NCI-H460 (cell line): ENCODE measurements at places on chromosomes 6 and 20. TPM values are rescaled to one million over a fixed set of nuclear protein-coding genes. Genes with fewer than 3 reads are reported as not detected.
A peak's percentile ranks its signal among the peaks of the same experiment; 100 is the strongest.

- DNase-seq = no peak
Observed at GRCh38 chr6:143953922-143954321, 54.1 kb downstream of the PLAGL1 start.

The EFCAB8 gene
- total RNA-seq = not detected in 2 replicates

The CRISP2 gene
- 0.12 TPM in 1 of 2 replicates, not detected in the other for total RNA-seq

- no peak for DNase-seq
Observed at GRCh38 chr6:112307707-112308106, 39.4 kb upstream of the RFPL4B start.

- DNase-seq = no peak
Observed at GRCh38 chr20:31816221-31816620, 2.9 kb upstream of the MYLK2 start.

DNA sequence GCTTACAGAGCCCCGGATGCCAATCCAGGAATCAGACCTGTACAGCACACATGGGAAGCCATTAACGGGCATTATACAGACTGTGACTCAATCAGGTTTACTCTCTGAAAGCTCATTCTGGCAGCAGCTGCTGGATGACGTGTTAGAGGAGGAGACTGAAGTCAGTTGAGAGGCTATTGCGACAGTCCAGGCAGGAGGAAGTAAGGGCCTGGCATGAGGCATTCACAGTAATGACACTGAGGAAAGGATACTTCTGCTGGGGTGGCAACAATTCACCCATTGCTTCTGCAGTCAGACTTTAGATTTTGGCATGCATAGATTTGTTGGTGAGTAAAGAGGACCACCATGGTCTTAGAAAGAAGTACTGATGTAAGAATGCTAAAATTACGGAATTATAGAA is 151.0 kb upstream of the HEY2 start:
- peak; percentile 58 for DNase-seq

The PRND gene
- not detected in 2 replicates for total RNA-seq

The TRIM10 gene
- not detected in 2 replicates for total RNA-seq

GRCh38 chr20:40880063-40880728 is 148.4 kb upstream of the TOP1 start:
- DNase-seq = no peak

The SSTR4 gene
- not detected in 2 replicates for total RNA-seq

DNA sequence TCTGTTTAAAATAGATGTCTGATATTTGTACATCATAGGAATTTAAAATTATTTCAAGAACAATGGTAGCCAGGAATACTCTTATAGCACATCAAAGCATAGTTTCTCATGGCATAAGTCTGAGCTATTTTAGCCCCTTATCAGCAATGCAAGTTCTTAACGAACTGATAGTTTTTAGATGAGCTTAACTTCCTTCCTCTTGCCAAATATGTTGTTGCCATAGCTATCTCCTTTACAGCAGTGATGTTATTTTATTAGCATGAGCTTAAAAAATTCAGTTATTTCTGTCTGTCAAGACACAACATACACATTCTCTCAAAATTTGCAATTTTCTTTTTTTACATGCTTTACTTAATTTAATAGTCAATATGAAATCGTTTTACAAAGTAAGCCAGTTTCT is 867.2 kb downstream of the PHF3 start:
- no peak for DNase-seq

DNA sequence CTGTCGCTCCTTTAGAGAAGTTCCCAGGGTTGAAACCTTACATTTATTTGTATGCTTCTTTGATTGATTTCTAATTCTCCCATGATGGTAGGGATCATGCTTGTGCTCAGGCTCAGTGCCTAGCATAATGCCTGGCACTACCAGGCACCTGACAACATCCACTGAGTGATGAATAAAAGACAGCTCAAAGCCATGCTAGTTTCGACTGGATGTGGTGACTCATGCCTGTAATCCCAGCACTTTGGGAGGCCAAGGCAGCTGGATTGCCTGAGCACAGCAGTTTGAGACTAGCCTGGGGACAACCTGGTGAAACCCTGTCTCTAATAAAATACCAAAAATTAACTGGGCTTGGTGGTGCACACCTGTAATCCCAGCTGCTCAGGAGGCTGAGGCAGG is 11.6 kb upstream of the CD164 start:
- DNase-seq = no peak

The NOTCH4 gene
- 1.5 and 1.7 TPM in 2 replicates for total RNA-seq

GRCh38 chr20:51818479-51819008 is 16.2 kb upstream of the SALL4 start:
- no peak for DNase-seq

The PLA2G7 gene
- total RNA-seq = 7.9 and 10.6 TPM in 2 replicates

DNA sequence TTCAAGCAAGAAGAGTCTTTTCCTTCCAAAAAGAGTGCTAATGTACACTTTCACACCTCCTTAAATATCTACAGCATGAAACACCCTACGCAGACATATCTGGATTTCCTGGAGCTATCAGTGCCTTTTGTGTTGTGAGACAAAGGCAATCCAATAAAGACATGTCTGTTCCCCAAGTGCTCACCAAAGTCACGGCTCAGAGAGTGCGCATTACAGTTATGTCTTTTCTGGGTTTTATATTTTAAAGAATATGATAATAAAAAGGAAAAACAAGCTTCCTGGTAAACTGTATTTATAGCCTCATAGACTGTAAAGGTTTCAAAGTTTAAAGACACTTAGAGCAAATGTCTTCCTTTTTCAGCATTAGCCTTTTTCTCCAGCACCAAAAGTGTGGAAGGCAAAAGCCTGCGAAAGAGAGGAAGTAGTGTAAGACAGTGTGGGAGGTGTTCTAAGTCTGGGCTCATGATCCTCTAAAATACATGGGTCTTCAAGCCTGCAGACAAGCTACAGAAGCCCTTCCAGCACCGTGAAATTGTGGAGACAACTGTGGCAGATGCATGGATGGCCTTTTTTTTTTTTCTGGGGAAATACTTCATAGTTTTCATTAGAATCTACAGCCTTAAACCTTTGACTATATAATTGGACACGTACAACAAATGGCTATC is 135.0 kb upstream of the SLC35B3 start:
- no peak for DNase-seq

DNA sequence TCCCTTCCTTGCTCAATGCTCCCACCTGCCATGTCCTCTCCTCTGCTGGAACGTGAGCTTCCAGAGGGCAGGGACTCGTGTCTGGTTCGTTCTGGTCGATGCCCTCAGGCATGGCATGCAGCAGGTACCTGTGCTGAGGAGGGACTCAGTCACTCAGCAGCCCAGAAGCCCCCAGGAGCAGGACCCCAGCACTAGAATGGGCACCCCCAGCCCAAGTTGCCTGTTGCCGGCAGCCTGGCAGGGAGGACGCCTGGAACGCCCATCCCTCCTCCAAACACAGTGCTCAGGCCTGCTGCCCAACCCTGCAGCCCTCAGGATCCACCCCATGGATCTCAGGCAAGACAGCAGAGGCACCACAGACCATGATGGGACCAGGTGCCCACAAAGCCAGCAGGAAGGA is 40.6 kb downstream of the BMP7 start:
- no peak for DNase-seq

DNA sequence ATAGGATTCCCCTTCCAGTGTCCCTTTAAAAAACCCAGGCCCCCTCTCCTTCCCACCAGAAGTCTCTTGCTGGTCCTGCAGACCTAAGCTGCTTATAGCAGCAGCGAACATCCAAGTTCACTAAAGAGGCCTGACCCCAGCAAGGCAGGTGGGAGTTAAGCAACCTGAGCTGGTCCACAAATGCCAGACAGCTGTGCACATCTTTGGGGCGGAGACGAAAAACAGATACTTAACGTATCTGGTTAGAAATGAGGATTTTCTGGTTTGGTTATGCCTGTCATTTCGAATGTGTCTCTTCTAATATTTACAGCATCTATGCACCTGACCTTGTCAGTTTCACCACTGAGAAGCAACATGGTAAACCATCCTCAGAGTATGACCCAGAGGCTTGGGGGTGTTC is 87.8 kb downstream of the SLC2A10 start:
- no peak for DNase-seq

The SCGN gene
- total RNA-seq = not detected in 2 replicates

The REM1 gene
- not detected in 2 replicates for total RNA-seq

DNA sequence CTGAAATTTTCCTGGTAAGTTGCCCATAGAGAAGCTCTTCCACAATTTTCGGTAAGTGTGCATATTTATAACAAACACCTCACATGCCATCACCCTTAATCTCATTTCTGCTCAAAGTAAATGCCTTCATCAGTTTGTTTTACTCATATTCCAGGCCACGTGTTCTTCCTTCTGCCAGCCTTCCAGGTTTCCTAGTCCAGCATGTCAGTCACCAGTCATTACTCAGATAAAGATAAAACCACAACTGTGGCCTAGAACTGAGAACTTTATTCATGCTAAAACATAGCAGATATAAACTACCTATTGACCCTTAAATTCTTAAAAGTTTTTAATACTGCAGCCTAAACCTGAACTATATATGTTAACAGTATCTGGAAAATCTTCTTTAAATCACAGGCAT is 149.5 kb upstream of the SLC22A16 start:
- DNase-seq = no peak

DNA sequence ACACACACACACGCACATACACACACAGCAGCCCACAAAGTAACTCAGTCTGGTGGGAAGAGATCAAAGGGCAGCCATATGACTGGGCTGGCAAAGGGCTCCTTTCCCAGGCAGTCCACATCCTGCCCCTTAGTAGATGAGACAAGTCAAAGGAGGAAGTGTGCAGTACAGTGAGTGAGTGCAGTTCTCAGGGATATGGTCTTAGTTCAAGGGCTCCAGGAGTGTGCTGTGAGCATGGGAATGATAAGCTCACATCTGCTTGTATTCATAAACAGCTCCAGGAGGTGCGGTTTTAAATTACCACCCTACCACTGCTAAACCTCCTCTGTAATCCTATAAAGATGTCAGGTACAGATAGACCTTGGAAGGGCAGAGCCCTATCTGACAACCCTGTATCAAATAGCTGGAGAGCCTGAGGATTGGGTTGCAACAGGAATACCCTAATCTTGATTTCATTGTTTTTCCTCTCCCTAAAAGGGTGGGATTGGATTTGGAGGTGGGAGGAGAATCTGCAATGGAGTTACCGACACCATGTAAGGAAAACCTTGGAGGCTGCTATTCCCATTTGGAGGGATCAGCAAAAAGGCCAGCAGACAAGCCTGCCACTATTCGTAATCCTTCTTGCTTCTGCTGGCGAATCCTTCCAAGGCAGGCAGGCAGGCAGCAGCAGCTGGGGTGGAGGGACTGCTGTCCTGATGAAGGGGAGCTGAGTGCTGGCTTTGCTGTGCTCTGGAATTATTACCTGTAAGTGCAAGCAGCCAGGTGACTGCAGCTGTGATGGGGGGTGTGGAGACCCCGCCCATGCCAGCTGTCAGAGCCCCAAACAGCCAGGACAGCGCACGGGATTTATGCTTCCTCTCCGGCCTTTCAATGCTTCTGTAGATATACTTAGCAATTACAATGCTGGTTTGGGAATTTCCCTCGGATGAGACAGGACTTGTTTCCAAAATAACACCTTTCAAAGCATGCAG is 342.7 kb downstream of the PRL start:
- DNase-seq = no peak

The OR11A1 gene
- not detected in 2 replicates for total RNA-seq

DNA sequence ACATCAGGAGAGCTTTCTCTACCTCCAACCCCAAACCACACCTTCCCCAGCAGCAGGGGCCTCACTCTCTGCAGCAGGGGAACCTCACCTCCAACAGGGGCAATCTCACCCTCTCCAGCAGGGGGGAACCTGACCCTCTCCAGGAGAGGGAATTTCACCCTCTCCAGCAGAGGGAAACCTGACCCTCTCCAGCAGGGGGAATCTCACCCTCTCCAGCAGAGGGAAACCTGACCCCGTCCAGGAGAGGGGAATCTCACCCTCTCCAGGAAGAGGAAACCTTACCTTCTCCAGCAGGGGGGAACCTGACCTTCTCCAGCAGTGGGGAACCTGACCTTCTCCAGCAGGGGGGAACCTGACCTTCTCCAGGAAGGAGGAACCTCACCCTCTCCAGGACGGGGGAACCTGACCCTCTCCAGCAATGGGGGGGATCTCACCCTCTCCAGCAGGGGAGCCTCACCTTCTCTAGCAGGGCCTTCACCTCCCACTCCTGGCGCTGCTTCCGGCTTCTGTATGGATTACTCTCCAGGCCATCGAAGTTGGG is 3.1 kb downstream of the B3GALT4 start:
- DNase-seq = peak; percentile 56

The NSFL1C gene
- total RNA-seq = 32.5 and 48.4 TPM in 2 replicates

DNA sequence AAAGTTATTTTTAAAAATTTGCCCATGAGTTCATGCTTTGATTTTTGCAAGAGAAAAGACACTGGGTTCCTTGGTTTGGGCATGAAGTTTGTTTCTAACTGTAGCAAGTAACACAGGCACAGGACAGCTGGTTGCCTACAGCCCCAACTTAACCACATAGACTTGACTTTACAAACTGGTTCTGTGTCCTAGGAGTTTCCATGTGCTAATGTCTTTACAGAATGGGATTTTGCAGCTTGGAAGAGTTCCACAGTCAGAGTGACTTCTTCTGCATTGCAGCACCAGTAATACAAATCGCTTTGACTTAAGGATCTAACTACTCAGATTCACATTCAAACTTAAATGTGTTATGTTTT is 44.3 kb downstream of the OR2B2 start:
- no peak for DNase-seq

The NHLRC1 gene
- 0.82 and 0.98 TPM in 2 replicates for total RNA-seq

GRCh38 chr6:47680051-47680450 is 18.3 kb upstream of the ADGRF4 start:
- no peak for DNase-seq

- DNase-seq = no peak
Observed at GRCh38 chr20:32762754-32763201, 593 bp downstream of the DNMT3B start.

The C20orf141 gene
- total RNA-seq = not detected in 2 replicates

The MKKS gene
- total RNA-seq = 19.3 and 28.7 TPM in 2 replicates

GRCh38 chr6:21147995-21148394 is 445.6 kb upstream of the SOX4 start:
- DNase-seq = no peak

- DNase-seq = no peak
Observed at GRCh38 chr6:158813032-158813431, 6.1 kb downstream of the EZR start.

DNA sequence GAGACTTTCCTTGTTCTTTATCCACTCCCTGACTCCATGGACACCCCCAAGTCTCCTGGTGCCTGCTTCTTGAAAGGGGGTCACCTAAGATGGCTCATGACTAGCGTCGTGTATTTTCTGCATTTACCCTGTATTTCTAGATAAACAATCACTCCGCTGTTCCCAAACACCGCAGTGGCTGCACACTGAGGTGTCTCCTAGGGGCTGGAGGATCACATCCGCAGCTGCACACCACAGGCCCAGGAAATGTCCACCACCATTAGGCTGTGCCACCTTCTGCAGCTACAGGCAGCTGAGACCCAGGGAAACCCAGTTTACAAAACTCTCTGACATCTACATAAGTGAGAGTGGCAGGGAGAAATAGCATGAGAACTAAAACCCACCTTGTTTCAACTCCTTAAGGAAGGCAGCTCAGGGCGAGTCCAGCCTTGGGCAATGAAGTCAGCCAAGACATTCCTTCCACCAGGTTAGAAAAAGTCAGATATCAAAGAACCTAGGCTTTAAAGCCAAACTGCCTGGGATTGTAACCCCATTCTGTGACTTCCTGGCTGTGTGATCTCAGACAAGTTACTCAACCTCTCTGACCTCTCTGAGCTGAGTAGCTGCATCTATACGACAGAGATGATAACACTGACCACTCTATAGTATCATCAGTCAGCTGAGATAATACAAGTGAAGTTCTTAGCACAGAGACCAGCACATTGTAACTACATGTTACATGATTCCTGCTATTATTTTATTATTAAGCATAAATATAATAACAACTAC is 102.2 kb downstream of the SNX5 start:
- DNase-seq = no peak

GRCh38 chr6:111852725-111853124 is 20.5 kb downstream of the FYN start:
- no peak for DNase-seq
